Tibial artery (tissue), 4 donors: ENCODE measurements at places on chromosomes 4 and X.
A peak's percentile ranks its signal among the peaks of the same experiment; 100 is the strongest.

- peak; percentile 67 for DNase-seq
These were observed 339 bp downstream of the CUL4B start for GRCh38 chrX:120560405-120560841.

DNA sequence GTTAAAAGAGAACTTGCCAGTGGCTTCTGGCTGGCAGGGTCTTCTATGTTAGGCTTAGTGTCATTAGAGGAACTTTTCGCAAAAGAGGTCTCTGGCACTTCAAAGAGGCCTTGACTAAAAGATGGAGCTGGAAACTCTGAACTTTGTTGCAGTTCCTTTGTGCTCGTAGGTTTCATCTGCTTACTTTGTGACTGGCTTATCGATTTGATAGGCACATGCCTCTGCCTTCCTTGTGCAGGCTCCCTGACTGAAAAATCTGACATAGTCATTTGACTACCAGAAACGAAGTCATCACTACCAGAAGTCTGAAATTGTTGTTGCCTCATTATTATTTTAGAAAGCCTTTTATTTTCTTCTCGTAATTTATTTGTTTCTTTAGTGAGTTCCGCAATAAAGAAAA lies 93.9 kb upstream of the IL13RA1 start:
- DNase-seq, result no peak

GRCh38 chrX:128891554-128891953 lies 631.7 kb downstream of the SMARCA1 start:
- no peak for DNase-seq

- DNase-seq, result no peak
These were observed 83.0 kb upstream of the CBR4 start for GRCh38 chr4:169092889-169093522.

GRCh38 chrX:20974326-20974725 lies 399.9 kb upstream of the CNKSR2 start:
- no peak for DNase-seq

GRCh38 chr4:73127839-73128453 lies 58.4 kb upstream of the COX18 start:
- no peak for DNase-seq

- no peak for DNase-seq
These were observed 126.1 kb downstream of the GPC3 start for GRCh38 chrX:133859336-133859735.

GRCh38 chr4:35166466-35166865 lies 1077.8 kb downstream of the ARAP2 start:
- no peak for DNase-seq

DNA sequence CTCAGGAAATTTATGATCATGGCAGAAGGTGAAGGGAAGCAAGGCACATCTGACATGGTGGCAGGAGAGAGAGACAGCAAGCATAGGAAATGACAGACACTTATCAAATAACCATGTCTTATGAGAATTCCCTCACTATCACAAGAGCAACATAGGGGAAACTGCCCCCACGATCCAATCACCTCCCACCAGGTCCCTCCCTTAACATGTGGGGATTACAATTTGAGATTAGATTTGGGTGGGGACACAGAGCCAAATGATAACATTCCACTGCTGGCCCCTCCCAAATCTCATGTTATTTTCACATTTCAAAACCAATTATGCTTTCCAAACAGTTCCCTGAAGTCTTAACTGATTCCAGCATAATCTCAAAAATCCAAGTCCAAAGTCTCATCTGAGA lies 8.2 kb upstream of the TMA16 start:
- no peak for DNase-seq

GRCh38 chrX:108331126-108331909 lies 106.9 kb downstream of the COL4A6 start:
- no peak for DNase-seq

DNA sequence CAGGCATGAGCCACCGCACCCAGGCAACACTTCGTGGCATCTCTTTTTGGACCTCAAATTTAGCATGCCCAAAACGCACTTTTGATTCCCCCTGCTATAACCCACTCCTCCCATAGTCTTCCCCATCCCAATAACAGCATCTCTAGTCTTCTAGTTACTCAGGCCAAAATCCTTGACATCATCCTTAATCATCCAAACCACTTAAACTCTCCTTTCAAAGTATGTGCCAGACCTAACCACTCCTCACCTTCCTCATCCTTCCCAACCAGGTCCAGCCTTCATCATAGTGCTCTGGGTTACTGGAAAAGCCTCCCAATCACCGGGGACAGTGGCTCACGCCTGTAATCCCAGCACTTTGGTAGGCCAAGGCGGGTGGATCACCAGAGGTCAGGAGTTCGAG lies 41.9 kb downstream of the AFAP1 start:
- no peak for DNase-seq

DNA sequence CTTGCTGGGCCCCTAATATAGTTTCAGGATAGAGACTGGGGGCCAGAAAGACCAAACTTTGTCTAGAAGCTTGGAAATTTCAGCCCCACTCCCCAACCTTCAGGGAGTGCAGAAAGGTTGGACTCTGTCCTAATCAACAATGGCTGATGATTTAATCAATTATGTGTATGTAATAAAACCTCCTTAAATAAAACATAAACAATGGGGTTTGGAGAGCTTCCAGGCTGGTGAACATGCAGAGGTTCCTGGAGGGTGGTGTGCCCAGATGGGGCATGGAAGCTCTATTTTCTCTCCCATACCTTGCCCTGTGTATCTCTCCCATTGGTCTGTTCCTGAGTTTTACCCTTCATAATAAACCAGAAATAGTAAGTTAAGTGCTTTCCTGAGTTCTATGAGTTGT lies 174.2 kb downstream of the GC start:
- DNase-seq, result no peak

GRCh38 chr4:92172203-92172602 lies 131.6 kb upstream of the GRID2 start:
- no peak for DNase-seq

DNA sequence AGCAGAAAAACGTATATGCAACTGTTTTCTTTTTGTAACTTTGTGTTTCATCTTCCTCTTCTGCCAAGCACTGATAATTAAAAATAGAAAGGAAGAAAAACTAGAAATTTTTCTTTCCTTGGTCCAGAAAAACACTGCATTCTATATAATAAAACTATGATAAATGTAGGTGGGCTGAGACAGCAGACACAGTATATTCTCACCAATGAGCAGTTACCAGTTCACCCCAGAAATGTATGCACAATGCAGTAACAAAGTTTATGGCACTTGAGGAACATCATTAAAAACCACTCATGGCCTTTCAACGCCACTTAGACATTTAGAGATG lies 79.4 kb downstream of the FAT1 start:
- DNase-seq, result no peak

- DNase-seq, result no peak
These were observed 38.7 kb downstream of the ARHGEF9 start for GRCh38 chrX:63746278-63746677.

GRCh38 chr4:61911313-61911756 lies 711.2 kb downstream of the ADGRL3 start:
- no peak for DNase-seq

- DNase-seq, result no peak
These were observed 124.2 kb downstream of the ENOX2 start for GRCh38 chrX:130778773-130779172.

DNA sequence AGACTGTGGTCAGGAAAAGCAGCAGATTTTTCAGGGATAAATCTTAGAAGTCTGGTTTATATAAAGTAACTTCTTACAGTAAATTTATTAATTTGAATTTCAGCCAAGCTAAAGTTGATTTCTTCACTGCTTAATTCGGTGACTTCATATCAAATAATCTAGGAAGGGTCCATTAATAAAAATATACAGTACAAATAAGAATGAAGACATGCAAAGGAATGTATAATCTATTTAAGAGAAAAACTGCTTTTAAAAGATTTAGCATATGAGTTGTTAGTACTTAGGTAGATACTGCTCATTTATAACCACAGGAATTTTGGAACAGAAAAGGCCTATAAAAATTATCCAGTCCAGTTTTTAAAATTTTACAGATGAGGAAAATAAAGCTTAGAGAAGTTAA lies 177.1 kb downstream of the DLG3 start:
- DNase-seq, result no peak

- no peak for DNase-seq
These were observed 134.7 kb downstream of the SHROOM3 start for GRCh38 chr4:76569706-76570105.

DNA sequence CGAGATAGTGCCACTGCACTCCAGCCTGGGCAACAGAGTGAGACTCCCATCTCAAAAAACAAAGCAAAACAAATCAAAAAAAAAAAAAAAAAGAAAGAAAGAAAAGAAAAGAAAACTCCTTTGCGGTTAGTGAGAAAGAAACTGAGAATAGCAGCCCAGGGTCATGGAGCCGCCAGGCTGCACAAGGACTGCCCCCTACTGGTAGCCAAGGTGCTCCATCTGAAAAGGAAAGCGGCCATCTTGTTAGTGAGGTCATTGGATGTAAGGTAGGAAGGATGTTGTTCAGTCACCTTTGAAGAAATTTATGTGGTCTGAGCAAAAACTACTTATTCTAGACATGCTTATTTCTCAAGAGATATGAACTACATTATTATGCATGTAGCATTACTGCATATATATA lies 660.6 kb upstream of the TENM3 start:
- DNase-seq, result no peak

GRCh38 chr4:142095886-142096605 lies 459.7 kb downstream of the IL15 start:
- DNase-seq, result peak; percentile 38

DNA sequence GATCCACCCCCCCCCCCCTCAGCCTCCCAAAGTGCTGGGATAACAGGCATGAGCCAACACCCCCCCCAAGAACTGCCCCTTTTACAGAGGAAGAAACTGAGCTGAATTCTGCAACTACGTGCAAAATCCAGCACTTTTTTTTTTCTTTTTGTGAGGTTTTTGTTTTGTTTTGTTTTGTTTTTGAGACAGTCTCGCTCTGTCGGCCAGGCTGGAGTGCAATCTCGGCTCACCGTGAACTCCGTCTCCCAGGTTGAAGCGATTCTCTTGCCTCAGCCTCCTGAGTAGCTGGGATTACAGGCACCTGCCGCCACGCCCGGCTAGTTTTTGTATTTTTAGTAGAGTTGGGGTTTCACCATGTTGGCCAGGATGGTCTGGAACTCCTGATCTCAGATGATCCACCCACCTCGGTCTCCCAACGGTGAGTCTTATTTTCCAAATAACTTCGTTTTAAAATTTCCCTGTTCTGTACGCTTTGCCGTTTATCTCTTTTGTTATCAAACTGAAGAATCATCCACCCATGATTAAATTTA lies 4.9 kb downstream of the CRLF2 start:
- DNase-seq, result no peak

GRCh38 chrX:27445438-27445837 lies 17.7 kb downstream of the PPP4R3C start:
- DNase-seq, result no peak

- DNase-seq, result no peak
These were observed 22.4 kb upstream of the P2RY10 start for GRCh38 chrX:78922754-78923153.

- DNase-seq, result peak; percentile 83
These were observed 511 bp downstream of the PPM1K start for GRCh38 chr4:88283661-88284438.

- no peak for DNase-seq
These were observed 45.6 kb upstream of the GRIA3 start for GRCh38 chrX:123138473-123138872.

DNA sequence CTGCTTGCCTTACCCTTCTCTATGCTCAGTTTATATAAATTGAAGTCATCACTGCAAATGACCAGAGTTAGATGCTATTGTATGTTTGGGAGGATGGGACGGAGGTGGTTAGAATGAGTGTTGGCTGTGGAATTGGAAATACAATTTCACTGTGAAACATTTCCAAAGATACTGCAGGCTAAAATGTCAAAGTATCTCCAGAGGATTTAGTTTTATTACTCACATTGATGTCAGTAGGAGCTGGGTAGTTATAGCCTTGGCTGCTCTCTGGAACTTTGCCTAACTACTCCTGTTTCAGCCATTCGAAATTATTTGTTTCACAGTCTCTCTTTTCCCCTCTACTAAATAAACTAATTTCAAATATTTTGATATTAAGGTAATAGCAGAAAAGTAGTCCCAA lies 92.6 kb upstream of the PPP3CA start:
- no peak for DNase-seq

DNA sequence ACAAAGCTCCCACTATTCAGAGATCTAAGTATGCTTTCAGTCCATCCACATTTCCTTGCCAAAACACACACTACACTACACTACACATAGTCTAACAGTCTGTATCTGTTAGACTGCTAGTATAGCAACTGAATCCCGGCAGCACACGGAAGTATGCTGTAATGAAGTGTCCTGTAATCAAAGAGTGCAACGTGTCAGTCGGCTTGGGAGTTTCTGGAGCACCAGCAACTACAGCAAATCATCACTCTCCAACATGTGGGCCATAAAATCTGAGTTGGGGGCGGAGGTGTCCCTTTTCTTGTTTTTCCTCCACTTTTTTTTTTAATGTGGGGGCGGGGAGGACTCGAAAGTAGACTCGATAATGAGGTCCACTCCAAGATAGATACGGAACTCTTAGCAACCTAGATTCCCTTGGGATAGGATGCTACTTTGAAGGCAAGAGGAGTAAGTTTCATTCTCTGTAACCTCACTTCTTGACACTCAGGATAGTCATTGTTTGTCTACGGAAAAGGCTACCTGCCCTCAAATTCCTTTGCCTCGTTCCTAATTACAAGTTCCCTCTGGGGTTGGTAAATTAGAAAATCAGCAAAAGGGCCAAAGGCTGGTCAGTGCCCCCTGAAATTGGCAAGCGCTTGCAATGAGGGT lies 722 bp downstream of the SLC10A7 start:
- no peak for DNase-seq

GRCh38 chr4:85812776-85813175 lies 337.8 kb downstream of the ARHGAP24 start:
- no peak for DNase-seq

DNA sequence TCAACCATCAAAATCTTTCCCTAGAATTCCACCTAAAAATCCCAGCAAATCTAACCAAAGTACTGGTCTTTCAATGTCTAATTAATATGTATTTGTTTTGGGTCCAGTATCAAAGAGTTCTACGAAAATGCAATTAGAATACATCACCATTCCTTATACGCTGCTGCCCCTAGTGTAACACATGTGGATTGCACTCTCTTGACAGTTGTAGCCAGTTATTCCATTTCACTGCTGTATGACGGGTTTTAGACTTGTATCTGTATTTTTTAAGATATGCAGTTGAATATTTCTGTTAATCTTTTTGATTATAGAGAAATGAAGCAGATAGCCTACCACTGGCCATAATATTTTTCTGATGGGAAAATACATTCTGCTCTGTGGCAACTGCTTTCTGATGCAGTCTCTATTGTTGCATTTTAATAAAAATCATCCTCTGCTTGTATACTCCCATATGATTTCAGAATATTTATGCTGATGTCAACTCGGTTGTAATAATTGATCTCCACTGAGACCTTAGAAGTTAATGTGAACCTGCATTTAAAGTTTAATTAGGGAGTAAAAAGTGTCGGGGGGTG lies 17.1 kb upstream of the PAGE2B start:
- DNase-seq, result no peak

- DNase-seq, result no peak
These were observed 73.0 kb upstream of the FRMPD4 start for GRCh38 chrX:12065251-12065650.

DNA sequence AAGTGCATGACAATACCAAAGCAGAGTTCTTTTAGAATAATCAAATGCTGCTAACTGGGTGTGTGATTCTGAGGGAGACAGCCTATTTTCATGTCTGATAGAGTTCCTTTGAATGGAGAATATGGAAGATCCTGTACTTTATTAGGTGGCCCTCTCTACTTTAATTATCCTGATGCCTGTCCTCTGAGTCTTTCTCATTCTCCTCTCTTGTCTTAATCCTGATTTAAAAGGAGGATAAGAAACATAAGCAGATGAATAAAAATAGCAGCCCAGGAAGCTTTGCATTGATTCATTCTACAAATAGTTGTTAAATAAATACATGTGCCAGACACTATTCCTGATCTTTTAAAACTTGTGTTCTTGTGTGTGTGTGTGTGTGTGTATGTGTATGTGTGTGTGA lies 387.3 kb downstream of the SPRY1 start:
- DNase-seq, result no peak
